Amniotic stem cell (primary cell): ENCODE measurements at places on chromosomes 5 and 9.

DNA sequence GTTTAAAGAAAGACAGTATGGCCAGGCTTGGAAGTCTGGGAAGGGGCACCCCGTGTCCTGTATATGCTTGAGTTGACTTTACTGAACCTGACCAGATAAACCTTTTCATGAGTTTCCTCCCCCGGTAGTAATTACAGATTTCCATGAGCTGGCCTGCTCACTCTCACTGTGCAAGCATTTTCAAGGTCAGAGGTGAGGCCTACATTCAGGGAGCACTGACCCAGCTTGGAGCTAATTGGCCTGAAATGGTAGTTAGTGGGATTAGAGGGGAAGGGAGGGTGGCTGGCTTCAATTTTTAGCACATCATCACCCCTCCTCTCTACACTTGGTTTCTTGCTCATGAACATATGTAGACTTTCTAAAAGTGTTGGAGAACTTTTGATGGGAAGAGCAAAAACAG is 99.2 kb downstream of the PSAT1 start:
- DNase-seq, result no peak

- no peak for DNase-seq
These were observed 12.1 kb downstream of the MAN2A1 start for GRCh38 chr5:109701792-109702191.

DNA sequence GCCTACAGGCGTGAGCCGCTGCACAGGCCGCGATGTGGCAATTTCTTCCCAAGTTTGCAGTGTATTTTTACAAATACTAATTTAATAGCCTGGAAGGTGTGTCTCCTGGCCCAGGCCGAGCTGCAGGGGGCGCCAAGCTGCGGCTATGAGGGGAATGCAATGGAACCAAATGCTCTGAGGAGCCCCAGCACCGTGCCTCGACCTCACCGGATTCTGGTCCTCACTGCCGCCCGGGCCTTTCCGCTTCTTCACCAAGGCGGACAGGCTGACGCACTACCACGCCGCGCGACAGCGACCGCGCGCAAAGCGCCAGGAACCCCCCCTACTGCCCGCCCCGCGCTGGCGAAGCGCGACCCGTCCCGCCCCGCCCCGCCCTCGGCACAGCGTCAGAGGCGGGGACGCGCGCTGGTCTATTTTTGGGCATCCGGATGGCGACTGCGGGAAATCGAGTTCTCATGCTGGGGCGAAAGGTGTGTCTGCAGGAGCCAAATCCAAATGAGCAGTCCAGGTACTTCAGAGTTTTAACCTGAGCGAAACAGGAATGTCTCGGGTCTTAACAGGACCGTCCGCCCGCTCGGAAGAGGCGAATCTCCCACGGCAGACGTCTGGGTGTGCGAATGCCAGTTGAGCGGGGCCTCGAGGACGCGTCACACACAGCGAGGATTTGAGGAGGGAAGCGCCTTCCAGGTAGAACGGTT is 31.7 kb upstream of the PRXL2C start:
- DNase-seq, result peak; percentile 52

GRCh38 chr5:2430606-2431005 is 320.9 kb downstream of the IRX2 start:
- DNase-seq, result no peak

GRCh38 chr5:115084246-115084793 is 85.4 kb downstream of the TRIM36 start:
- no peak for DNase-seq

- DNase-seq, result no peak
These were observed 221.2 kb upstream of the ANKH start for GRCh38 chr5:15092801-15093200.

- no peak for DNase-seq
These were observed 21.1 kb upstream of the ZBTB34 start for GRCh38 chr9:126839301-126839700.

DNA sequence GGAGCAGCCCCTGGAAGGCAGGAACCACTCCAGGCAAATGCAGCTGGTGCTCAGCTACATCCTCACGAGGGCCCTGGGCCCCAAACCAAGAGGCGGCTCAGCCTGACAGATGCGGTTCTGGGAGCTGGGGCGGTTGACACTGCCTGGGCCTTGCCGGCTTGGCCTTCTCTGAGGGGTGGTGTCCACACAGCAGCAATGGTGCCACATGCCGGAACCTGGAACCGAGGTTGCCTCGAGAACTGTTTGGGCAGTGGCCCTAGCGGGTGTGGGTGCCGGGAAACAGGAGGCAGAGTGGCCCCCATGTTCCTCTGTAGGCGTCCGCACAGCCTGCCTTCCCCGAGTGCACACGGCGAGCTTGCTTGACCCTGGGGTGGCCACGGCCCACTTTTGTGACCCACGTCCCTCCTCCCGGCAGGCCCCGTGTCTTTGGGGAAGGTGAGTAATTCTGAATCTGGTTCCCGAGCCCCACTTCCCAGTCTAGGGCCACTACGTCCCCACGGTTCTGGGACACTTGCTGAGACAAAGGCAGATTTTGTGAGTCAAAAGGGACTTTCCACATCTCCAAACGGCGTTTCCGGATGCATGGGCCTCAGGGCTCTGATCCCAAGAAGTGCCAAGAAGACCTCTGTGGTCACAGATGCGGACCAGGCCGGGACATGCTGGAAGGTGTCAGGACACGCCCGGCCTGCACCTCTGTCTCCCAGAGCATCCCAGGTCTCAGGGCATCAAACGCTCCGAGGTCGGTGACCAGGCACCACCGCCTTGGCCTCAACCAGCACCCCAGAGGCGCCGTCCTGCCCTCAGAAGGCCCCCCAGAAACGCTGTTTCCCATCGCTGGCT is 27.7 kb upstream of the SLC12A7 start:
- no peak for DNase-seq

GRCh38 chr5:14465776-14466175 is 115.8 kb upstream of the OTULINL start:
- DNase-seq, result no peak

GRCh38 chr5:219991-220390 is 1.9 kb downstream of the SDHA start:
- DNase-seq, result no peak

DNA sequence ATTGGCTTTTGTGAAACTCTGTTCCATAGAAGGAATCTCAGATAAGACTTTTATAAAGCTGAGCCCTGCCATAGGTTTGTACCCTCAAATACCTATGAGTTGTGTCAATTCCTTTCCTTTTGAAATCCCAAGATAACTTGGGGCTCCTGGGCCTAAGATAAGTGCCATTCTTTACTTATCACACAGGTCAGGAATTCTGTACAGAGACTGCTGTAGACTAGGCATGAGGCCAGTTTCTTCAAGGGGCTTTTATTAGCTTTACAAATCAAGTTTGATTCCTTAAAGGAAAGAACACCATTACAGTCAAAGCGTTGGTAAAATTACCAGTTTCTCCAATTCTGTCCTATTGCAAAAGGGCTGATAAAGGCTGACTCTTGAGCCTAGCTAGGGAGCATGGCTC is 39.2 kb downstream of the SHC3 start:
- no peak for DNase-seq

DNA sequence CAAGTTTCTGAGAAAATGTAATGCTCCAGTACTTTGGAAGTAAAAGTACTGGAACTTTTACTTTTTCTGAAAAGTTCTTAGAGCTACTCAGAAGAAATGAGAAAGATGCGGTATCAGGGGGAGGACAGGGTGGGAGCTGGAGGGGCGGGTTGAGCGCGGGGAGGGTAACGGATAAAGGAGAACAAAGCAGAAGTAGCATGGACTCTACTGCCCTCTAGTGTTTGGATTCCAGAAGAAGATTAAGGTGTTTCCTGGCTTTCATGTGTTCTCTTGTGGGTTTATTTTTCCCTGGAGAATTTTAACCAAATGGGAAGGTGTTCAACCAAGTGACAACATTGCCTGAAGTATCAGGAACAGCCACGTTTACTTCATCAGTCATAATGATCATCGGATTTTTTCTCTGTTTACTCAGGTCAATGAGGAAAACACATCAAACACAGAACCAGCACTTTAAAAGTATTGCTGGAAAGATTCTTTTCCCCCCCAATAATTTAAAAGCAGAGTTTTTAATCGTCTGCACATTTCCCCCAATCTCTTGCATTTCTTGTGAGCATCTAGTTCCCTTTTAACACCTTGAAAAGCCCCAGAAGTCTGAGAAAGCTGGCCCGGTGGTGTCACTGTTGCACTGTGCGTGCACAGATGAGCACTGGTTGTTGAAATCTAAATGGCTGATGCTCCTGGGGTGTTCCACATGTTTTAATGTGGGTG is 190.6 kb downstream of the MPDZ start:
- peak; percentile 4 for DNase-seq

- no peak for DNase-seq
These were observed 188.4 kb downstream of the TSSK1B start for GRCh38 chr5:113246361-113246870.

GRCh38 chr9:133876836-133877235 is 115.3 kb downstream of the VAV2 start:
- DNase-seq, result no peak

- DNase-seq, result no peak
These were observed 1180.8 kb downstream of the CDH12 start for GRCh38 chr5:21672360-21672759.

GRCh38 chr9:89988458-89988857 is 383.6 kb downstream of the GADD45G start:
- DNase-seq, result no peak

- no peak for DNase-seq
These were observed 6.1 kb upstream of the STOML2 start for GRCh38 chr9:35108946-35109575.

DNA sequence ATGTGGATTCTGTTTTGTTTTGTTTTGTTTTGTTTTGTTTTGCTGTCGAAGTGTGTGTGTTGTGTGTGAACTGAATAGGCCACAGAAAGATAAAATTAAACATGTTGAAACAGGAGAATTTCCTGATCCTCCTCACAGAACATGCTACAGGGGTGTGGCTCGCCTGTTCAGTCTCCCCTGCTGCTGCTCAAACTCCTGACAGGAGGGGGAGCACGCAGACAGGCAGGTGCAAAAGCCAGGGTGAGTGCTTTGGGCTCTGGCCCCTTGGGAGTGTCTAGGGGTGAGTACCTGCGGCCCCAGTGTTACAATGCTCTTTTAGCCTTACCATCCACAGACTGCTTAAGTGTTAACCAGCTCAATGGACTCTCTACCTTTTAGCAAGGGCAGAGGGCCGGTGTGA is 473.5 kb downstream of the MAT2B start:
- DNase-seq, result no peak

DNA sequence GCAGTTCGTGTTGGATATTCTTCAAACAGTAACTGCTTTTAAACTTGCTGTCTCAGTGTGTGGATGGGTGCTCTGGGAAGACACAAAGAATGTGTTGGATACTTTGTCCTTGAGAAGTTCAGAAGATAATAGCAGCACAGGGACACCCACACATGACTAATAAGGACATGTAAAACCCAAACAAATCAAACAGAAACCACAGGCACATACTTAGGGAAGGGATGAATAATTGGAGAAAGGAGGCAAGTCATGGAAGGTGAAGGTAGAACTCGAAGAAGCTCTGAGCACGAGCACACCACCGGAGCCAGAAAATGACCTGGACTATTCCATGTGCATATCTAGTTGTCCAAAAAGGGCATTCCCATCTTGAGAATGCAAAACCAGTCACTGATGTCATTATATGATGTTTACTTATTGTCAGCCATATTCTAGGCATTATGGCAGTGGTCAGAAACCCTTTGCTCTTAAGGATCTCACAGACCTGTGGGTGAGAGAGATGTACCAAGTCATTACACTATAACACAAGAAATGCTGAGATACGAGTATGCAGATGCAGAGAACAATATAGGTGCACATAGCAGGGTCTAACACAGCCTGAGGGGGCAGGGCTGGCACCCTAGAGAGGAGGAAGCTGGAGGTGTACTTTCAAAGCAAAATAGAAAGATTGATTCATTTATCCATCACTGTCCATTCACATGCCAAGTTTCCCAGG is 152.9 kb downstream of the PIK3R1 start:
- no peak for DNase-seq

- DNase-seq, result no peak
These were observed 14.5 kb downstream of the CDKN2AIPNL start for GRCh38 chr5:134397196-134397595.

DNA sequence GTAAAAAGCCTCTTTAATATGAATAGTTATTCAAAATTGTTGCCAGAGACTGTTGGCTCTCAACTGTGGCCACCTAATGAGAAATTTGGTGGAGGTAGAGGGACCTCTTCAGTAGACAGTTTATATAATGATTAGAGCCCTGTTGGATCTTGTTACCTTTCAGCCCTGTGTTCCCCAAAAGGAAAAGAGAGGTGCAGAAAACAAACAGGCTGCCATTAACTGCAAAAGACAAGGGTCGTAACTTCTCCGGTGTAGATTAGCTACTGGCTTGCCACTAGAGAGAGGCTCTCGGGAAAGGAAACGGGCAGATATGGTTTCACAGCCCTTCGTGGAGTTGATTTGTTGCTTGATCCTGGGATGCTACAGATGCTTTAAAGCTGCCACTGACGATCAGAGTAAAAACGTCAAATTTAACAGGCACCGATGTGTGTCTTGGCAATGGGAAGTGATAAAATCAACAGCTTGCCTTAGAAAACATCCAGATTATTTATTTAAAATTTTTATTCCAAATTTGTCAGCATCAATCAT is 7.8 kb downstream of the FST start:
- DNase-seq, result no peak

- DNase-seq, result peak; percentile 48
These were observed 103.8 kb downstream of the MAP1B start for GRCh38 chr5:72210888-72211678.

DNA sequence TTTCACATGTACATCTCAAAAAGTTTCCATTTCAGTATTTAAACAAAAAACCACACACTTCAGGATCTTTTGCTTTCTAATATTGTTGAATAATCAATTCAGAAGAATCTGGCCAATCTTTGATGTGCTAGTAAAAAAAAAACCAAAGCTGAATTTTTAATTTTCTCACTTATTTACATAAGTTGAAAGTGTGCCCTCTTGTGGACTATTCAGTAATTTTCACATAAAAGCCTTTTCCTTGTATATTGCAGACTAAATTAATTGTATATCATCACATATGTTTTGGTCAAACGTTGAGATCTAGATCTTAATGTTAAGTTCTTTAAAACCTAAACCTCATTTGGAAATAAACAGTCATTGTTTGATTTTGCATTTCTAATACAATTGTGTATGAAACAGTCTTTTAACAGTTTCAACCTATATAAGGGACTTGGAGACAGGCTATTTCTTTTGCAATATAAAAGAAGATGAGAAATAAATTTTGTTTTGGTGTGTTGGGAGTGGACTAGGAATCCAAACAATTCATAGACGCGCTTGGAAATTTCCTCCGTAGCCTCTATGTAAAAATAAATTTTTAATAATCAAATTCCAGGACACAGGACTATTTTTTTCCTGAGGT is 68.1 kb downstream of the NIPBL start:
- DNase-seq, result no peak

DNA sequence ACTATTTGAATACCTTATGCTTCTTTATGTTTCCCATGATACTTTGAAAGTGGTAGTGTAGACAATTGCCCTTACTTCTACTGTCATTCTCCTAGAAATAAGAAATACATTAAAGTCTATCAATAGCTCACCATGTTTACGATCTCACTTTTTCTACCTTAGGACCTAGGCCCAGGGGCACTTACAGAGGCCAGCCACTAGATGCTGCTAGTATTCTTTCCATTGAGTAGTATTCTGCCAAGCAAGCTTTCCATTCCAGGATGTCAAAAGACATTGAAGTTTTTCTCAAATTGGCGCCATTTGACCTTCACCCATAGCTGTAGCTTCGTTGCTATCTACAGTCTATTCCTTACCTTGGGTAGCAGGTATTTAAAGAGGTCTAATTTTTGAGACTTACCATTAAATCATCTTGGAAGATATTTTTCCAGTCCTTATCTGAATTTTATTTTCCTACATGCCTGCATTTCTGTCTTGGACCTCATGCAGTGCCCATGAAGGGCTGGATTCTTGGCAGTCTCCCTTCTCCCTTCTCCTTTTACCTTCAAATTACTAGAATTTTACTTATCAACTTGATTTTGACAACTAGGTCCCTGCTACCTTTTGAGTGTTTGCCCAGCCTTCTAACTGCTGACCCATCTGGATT is 246.0 kb upstream of the NUDT12 start:
- peak; percentile 50 for DNase-seq
